ENCODE measurements at places on chromosomes 4 and X.
A peak's percentile ranks its signal among the peaks of the same experiment; 100 is the strongest.

DNA sequence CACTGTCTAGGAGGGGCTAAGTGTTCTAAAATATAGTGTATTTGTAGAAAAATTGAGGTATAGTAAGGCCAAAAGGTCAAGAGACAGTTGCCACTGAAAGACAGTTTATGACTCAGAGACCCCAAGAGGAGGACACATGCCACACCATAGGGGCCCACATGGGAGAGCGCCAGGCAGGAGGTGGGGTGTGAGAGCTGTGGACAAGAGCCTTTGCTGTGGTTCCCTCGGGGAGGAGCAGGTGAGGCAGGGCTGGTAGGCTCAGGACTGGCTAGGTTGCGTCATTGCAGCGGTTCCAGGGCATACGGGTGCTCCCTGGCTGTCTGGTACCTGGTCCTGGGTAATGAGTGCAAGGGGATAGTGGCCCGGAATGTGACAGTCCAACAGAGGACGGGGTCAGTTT is 37.6 kb downstream of the CCNQ start:
- DNase-seq: no peak

- DNase-seq: no peak
Observed at GRCh38 chr4:179415037-179415846, 1973.0 kb upstream of the AGA start.

DNA sequence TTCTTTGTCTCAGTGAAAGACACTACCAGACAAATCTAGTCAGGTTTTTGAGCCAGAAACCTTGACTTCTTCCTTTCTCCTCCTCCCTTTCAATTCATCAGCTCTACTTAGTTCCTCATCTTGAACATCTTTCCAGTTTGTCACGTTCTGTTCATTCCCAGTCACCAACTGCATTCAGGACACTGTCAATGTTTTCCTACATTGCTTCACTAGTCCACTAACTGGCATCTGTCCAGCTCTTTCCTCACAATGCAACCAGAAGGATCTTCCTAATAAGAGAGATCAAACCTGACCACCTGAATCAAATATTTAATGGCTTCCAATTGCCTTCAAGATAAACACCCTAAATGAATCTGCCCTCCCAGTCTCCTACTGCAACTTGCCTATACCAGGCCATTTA is 52.5 kb downstream of the SYNPO2 start:
- DNase-seq: no peak

- DNase-seq: no peak
Observed at GRCh38 chrX:71910643-71910985, at the start of gene NHSL2. Gene NHSL2, plus strand, starts transcription at chrX:71910845.

- DNase-seq: no peak
Observed at GRCh38 chrX:66074920-66075879, 35.3 kb upstream of the VSIG4 start.

GRCh38 chr4:147492306-147492705 is 11.4 kb downstream of the EDNRA start:
- DNase-seq: no peak

GRCh38 chr4:86221002-86221401 is 138.9 kb downstream of the MAPK10 start:
- no peak for DNase-seq

DNA sequence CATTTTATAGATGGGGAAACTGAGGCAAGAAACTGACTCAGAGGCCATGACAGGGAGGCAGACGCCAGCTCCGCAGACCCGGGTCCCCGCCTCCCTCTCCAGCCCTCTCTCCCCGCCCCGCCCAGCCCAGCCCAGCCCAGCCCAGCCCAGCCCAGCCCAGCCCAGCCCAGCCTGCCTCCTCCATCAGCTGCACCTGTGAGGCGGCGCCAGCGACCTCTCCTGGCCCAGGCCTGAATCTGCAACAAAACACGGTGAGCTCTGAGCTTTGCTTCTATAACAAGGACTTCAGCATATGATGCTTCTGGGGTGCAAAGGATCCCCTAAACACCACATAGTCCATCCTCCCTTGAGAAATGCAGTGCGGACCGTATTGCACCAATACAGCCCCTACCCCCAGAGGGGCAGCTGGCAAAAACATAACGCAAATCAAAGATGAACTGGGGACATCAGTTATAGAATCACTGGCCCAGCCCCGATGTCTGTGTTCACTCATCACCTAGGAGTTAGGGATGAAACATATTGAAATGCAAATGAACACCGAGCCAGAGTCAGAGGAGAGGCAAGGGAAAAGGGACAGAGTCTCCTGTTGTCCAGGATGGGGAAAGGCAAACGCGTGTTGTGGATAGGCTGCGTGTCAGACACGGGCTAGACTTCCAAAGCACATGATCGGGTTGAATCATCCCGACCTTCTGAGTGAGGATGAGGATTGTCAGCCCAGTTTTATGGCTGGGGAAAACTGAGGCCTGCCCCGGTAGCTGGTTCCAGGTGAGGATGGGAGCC is 216.1 kb upstream of the PSAPL1 start:
- DNase-seq: no peak

GRCh38 chr4:159413306-159413943 is 310.5 kb downstream of the RAPGEF2 start:
- no peak for DNase-seq

- peak; percentile 63 for DNase-seq
Observed at GRCh38 chr4:102623622-102624021, 122.5 kb downstream of the NFKB1 start.

GRCh38 chrX:136258951-136259350 is 7.8 kb upstream of the MAP7D3 start:
- DNase-seq: no peak

DNA sequence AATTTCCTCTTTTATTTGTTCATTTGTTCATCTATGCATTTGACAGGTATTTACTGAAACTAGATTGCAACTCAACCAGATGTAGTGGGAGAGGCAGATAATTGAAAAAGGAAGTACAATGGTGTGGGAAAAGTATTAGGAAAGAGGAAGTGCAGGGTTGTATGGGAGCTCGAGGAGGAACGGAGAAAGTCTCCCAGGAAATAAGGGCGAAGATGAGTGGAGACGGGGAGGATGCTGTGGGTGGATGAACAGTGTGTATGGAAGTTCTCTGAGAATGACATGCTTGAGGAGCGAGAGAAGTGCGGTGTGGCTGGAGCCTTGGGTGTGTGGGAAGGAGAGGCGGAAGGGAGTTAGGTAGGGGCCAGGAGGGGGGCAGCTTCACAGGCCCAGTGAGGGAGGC is 87.5 kb upstream of the DHX15 start:
- DNase-seq: no peak

GRCh38 chrX:30948626-30949025 is 59.6 kb upstream of the TAB3 start:
- no peak for DNase-seq

GRCh38 chrX:45592101-45592500 is 391.4 kb upstream of the DIPK2B start:
- no peak for DNase-seq

DNA sequence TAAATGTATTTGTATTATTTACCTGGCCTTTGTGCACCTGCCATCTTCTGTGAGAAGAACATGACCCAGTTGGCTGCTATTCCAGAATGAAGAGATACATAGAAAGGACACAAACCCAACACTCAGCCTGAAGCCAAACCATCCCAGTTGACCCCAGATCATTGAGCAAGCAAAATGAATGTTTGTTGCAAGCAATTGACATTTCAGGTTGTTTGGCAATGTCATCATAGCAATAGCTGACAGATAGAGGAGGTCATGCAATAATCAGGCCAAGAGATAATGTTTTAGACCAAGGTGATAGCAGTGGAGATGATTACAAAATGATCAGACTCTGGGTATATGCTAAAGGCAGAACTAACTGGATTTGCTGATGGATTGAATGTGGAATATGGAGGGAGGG is 71.2 kb upstream of the TMEM164 start:
- DNase-seq: no peak

DNA sequence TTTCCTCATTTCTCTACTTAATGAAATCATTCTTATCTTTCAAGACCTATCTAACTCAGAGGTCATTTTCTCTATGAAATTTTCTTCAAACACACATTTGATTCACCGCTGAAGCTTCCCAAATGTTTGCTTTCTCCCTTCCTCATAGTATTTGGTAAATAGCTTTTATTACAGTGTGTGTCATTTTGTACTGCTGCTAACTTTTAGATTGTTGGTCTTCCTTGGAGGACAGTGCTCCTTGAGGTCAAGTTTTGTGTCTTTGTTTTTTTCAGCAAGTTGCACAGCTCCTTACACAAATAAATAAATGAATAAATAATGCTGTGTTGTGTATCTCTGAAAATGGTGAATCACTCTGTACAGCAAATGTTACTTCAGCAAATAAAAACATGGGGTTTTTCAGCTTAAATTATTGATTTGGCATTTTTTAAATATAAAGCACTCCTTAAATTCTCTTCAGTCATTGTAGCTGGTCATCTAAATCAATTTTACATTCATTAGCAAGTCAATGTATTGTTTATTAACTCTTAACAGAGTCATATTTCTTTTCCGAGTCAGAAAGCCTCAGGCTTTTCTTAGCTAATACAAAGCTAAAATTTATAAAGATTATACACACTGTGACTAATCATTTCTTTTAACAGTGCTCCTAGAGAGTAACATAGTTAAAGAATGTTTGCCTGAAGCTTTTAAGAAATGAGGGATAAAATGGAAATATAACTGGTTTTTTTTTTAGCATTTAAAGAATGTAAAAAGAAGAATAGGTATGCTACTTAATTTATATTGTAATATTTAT is 30.1 kb upstream of the MAD2L1 start:
- DNase-seq: no peak

All from NCI-H446 treated with DMSO at 0.1 percent for 48 hours (cell line).